Sciatic nerve (tissue), 2 donors: ENCODE measurements at places on chromosomes 5 and 9. TPM values are rescaled to one million over a fixed set of nuclear protein-coding genes. Genes with fewer than 3 reads are reported as not detected.

The LRRC19 gene
- not detected for total RNA-seq

The HACD4 gene
- 6.4 TPM for total RNA-seq

The MEIKIN gene
- not detected for total RNA-seq

The BTNL8 gene
- total RNA-seq = 0.53 TPM

The COL27A1 gene
- total RNA-seq = 42.4 TPM

The MLANA gene
- total RNA-seq = not detected

The ARHGEF37 gene
- total RNA-seq = 86.7 TPM
